GM04504 (cell line): ENCODE measurements at places on chromosomes 2 and 18.

GRCh38 chr18:43789234-43790000, 512.1 kb upstream of the SYT4 start:
- no peak for DNase-seq

- peak; percentile 59 for DNase-seq
These were observed 31.2 kb downstream of the KIF3C start for GRCh38 chr2:25951071-25951547.

- peak; percentile 60 for DNase-seq
These were observed 100.8 kb downstream of the ASB1 start for GRCh38 chr2:238527565-238527964.

- no peak for DNase-seq
These were observed at the start of gene PTH2R for GRCh38 chr2:208406474-208407451. PTH2R (plus strand) TSS chr2:208406792; CDS start chr2:208407044, 252 bp downstream.

DNA sequence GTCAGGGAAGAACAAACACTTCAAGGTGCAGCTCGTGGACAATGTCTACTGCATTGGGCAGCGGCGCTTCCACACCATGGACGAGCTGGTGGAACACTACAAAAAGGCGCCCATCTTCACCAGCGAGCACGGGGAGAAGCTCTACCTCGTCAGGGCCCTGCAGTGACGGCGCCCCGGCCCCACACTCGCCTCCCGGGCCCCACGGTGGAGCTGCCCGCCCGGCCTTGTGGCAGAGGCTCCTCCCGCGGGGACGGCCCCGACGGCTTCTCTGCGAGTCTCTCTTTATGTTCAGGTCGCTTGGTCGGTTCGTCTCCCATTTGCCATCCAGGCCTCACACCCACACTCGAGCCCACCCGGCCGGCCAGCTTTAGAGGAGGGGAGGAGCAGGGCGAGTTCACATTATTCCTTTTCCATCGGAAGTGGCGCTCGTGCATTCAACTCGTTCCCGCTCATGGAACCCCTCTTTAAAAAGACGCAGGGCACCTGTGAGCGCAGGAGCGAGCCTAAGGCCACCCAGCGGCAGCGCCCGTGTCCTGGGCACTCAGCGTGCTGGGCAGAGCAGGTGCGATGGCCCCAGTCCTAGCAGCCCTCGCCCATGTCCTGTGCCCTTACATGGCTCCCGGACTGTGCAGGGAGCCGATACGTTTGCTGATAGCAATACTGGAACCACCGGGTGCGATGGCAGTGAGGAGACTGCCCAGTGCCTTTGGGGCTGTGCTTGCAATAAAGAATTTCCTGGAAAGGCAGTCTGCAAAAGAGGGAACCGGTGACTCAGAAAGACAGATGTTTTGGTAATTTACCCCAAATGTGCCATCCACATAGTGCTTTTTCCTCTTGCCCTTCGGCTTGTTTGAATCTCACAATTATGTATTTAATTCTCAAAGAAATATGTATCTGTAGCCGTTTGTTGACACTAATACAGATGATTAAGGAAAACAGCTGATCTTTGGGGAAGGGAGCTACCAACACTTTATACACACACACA, 148.6 kb downstream of the NCK2 start:
- peak; percentile 10 for DNase-seq

- no peak for DNase-seq
These were observed 9.3 kb downstream of the HADHA start for GRCh38 chr2:26235089-26235488.

- DNase-seq: no peak
These were observed 17.6 kb upstream of the CASP8 start for GRCh38 chr2:201242571-201243277.

- DNase-seq: no peak
These were observed 173.0 kb downstream of the SMAD7 start for GRCh38 chr18:48777744-48778116.

DNA sequence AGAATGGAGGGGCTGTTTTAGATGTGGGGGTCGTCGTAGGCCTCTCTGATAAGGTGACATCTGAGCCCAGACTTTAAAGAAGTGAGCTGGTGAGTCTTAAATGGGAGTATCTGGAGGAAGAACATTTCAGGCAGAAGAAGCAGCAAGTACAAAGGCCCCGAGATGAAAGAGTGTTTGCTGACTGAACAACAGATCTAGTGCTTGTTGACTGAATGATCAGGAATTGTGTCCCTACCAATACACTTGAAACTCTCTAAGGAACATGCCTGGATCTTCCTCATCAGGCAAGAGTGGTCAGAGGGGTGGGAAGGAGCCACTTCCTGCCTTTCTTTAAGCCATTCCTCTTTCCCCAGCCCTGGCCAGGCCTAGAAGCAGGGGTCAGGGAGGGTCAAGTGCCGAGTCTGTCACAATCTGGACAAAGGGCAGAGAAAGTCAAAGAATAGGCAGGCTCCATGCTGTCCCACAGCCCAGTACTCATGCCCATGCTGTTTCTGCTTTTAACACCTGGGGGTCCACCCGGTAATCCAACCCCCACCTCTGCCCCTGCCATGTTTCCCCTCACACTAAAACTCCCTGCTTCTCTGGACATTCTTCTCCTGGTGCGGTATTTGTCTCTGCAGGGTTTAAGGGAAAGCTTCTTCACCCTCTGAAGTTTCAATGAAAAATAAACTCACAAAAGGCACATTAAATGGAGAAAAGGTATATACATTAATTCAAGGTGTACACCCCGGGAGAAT, 3.0 kb upstream of the TMEM37 start:
- DNase-seq: no peak

GRCh38 chr18:6595666-6596065, 133.8 kb upstream of the ARHGAP28 start:
- DNase-seq: no peak

DNA sequence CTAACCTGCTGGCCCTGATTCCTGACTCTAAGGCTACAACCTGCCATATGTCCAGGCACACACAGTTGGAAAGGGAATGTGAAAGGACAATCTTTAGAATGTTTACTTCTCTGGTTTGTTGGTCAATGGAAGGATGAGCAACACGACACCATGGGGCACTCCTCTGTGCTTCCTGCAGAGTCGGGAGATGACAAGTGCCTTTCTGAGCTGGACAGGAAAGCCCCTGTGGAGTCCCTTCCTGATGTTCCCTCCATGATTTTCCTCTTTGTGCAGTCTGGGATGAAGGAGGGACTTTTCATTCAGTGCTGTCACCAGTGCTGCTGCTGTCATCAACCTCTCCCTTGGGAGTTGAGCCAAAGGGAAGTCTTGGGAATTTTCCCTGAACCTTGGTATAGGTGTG, 22.6 kb upstream of the SERPINB7 start:
- DNase-seq: no peak

DNA sequence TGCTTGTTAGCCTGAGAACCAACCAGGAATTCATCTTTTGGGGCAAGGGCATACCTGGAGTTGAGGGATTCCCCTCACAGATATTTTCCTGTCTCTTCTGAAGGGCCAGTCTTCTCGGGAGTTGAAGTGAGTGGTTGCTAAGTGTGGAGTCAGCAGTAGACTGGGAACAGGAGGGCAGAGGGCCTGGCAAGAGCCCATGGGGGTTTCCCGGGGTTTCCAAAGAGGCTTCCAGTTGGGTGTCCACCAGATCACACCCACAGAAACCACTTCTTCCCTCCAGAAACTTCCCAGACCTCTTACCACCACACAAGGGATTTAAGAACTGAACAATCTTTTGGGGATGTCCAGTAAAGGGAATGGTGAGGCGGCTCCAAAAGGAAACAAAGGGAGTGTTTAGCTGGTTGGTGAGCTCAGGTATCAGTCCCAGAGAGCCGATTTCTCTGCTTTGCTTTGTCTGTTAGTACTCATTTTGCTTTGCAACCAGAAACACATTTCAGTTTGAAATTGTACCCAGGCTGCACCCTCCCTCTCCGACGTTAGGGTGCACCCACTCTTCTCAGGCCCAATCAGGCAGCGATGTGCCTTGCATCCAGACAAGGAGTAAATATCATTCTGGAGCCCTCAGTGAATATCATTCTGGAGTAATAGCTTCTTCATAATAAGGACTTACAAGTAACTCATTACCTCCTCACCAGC, 47.5 kb upstream of the SPATS2L start:
- DNase-seq: no peak

- DNase-seq: no peak
These were observed 22.1 kb downstream of the EHD3 start for GRCh38 chr2:31255911-31256571.

- DNase-seq: no peak
These were observed 184.7 kb downstream of the SMAD7 start for GRCh38 chr18:48766026-48766425.

GRCh38 chr18:36153203-36153602, 23.5 kb downstream of the ELP2 start:
- DNase-seq: peak; percentile 75

DNA sequence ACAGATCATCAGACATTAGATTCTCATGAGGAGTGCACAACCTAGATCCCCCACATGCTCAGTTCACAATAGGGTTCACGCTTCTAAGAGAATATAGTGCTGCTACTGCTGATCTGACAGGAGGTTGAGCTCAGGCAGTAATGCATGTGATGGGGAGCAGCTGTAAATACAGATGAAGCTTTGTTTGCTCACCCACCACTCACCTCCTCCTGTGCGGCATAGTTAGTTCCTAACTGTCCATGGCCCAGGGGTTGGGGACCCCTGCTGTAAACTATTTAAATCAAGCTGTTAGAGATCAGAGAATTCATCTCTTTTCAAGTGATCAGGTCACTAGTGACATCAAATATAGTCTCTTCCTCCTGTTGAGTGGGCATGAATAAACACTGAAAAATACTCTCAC, 88.8 kb upstream of the ACVR2A start:
- DNase-seq: no peak

DNA sequence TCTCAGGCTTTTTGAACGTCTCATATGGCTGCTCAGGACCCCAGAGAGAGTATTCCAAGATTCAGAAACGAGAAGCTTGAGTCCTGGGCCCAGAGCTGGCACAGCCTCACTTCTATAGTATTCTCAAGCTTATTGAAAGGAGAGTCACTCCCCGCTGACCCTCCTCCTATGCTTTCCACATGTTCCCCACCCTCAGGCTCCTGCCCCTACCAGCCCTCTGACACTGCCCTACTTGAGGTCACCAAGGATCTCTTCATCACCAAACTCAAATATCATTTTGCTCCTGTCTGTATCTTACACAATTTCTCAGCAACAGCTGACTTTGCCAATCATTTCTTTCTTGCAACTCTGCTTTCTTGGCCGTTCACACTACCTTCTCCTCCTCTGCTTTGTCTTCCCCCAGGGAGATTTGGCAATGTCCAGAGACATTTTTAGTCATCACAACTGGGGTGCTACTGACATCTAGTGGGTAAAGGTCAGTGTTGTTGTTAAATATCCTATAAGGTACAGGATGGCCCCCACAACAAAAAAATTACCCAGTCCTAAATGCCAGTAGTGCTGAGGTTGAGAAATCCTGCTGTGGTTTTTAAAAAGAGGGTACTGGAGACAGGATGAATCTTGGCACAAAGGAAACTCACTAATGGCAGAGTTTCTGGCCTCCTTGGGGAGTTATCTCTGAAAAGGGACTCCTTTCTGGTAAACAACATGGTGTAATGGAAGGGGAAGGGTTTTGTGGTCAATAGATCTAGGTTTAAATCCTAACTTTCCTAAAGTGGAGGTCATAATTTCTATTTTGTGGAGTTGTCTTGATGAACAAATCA, 26.9 kb upstream of the INSIG2 start:
- DNase-seq: peak; percentile 83

- no peak for DNase-seq
These were observed 175.0 kb downstream of the ALPK2 start for GRCh38 chr18:58453913-58454317.

DNA sequence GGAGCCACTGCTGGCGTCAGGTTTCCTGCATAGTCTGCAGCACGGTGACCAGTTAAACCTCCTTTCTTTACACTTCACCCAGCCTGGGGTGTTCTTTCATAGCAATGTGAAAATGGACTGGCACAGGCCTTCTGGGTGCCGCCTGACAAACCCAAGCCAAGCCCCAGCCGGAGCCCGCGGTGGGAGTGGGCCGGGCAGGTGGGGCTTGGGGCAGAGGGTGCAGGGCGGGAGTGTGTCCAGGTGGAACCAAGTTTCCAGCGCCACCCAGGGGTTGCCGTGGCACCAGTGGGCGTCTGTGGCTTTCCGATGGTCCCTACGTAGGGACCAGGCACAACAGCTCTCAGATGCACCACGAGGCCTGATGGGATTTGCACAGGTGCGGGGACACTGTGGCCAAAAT, 75.8 kb downstream of the RTP5 start:
- DNase-seq: no peak

GRCh38 chr2:74146929-74147726, 584 bp downstream of the BOLA3 start:
- no peak for DNase-seq

DNA sequence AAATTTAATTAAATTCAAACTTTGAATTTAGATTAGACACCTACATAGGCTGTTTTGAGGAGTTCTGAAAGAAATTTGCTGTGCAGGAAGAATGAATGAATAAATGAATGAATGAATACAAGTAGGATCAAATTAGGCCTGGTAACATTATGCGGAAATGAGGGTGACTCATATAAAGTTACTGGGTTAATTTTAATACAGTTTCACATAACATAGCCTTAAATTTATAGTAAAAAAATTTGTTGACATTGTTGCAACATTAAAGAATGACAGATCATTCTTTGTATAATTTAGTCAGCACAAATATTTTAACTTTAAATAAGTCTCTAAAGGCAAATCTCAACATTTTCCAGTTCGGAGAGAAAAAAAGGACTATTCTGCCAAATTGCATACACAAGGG, 1293.1 kb upstream of the SLC39A10 start:
- no peak for DNase-seq

DNA sequence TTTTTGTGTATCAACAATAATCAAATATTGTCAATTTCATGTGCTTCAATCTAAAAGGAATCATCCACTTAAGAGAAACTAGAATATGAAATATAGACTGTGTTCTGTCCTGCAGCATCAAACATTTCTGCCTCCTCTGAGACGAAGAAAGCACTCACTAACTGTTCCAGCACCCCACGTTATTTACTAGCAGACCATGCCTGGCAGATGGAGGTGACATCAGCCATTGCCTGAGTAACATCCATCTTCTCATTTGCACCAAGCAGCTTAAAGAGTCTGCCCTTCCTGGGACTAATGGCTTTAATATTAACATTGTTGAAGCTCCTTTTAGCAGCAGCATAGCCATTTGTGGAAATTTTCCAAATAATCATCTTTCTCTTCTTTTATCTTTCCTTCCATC, 25.7 kb downstream of the SGPP2 start:
- DNase-seq: no peak

- DNase-seq: no peak
These were observed 10.6 kb downstream of the CUL3 start for GRCh38 chr2:224574423-224575084.

GRCh38 chr2:24577481-24577880, 86.4 kb downstream of the NCOA1 start:
- DNase-seq: no peak

- no peak for DNase-seq
These were observed 158.2 kb upstream of the SALL3 start for GRCh38 chr18:78821396-78821795.

DNA sequence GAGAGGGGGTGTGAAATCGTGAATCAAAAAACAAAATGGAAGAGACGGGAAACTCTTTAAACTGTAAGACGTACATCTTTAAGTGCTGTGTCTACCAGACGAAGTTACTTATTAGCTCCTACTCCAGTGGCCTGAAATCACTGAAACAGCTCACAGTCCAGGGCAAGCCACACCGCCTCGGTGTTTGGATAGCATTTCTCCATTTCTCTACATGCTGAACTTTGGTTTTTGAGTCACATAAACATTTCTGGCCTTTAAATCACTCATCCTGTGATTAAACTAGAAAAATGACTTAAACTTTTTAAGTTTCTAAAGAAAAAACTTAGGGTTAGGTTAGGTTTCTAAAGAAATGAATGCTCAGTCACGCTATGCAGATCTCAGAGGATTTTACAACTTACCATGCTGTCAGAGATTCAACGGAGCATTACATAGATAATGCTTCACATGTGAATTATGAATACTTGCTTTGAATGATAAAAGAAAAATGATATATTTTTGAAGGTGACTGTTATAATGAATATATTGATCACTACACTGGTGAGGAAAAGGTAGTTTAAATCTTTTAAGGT, 138.4 kb downstream of the MBP start:
- DNase-seq: no peak
